ENCODE measurements at places on chromosomes 5 and 9.

GRCh38 chr5:1097381-1097987 is 14.4 kb downstream of the SLC12A7 start:
- DNase-seq: no peak

DNA sequence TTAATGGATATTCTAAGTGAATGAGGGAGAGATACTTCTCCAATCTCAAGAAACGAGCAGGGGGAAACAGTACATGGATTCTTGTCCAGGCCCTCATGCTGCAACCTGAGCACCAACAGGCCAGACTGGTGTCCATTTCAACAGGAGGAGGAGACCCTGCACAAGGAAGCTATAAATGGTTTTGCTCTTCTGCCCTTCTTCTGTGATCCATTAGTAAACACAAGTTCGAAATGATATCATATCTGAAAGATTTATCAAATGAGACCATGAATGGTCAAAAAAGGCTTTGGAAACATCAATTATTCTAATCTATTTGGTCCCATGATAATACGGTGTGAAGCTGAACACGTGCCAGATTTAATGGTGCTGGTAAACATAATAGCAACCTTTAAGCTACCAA is 109.8 kb downstream of the NR6A1 start:
- DNase-seq: no peak

- DNase-seq: no peak
Observed at GRCh38 chr5:180259260-180259611, 32.6 kb downstream of the MAPK9 start.

- no peak for DNase-seq
Observed at GRCh38 chr5:163293836-163294235, 143.6 kb upstream of the CCNG1 start.

DNA sequence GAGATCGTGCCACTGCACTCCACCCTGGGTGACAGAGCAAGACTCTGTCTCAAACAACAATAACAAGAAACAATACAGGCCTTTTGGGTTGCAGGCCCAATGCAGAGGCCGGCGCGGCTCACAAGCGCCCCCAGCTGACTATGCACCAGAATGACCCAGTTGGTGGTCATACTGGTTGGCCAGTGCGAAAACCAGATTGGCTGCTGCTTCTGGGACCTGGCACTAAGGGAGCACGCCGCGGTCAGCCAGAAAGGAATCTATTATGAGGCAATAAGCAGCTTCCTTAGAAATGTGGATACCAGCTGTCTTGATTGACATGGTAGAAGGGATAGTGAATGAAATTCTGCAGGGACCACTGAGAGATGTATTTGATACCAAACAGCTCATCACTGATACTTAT is 35.0 kb downstream of the RANBP17 start:
- no peak for DNase-seq

DNA sequence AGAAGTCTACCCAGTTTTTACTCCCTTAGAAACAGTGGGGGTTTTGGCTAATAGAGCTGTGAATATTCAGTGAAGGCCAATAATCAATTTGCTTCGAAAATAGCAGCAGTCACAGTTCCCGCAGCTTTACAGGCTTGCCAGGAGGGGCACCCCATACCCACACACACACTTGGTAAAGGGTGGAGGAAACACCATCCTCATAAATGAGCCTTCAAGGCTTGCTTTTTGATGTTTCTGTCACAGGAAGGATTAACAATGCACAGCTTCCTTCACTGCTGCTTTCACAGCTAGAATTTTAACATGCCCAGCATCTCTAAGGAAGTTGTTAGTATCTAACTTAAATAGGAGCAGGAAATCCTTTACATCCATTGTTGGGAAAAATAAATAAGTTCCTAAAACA is 1247.5 kb upstream of the C9orf72 start:
- DNase-seq: no peak

GRCh38 chr9:105118636-105119035 is 125.8 kb upstream of the SLC44A1 start:
- DNase-seq: no peak

DNA sequence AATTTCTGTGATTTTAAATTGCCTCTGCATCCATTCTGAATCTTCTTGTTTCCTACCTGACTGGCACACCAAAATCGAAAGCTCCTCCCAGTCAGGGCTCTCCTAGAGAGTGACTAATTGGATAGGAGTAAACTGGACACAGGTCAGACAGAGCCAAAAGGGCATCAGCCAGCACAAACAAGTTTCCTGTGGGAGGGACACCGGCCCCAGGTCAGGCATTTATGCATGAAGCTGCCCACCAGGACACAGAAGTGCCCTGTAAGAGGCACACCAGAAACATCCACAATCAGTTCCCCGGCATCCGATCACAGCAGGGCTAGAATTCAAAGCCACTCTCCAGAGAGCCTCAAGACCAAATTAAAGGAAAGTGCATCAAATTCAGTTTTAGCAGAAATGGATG is 78.4 kb downstream of the SFXN1 start:
- no peak for DNase-seq

- DNase-seq: no peak
Observed at GRCh38 chr5:97454015-97454414, 271.0 kb upstream of the RIOK2 start.

- no peak for DNase-seq
Observed at GRCh38 chr9:131333771-131334628, 44.5 kb downstream of the PLPP7 start.

DNA sequence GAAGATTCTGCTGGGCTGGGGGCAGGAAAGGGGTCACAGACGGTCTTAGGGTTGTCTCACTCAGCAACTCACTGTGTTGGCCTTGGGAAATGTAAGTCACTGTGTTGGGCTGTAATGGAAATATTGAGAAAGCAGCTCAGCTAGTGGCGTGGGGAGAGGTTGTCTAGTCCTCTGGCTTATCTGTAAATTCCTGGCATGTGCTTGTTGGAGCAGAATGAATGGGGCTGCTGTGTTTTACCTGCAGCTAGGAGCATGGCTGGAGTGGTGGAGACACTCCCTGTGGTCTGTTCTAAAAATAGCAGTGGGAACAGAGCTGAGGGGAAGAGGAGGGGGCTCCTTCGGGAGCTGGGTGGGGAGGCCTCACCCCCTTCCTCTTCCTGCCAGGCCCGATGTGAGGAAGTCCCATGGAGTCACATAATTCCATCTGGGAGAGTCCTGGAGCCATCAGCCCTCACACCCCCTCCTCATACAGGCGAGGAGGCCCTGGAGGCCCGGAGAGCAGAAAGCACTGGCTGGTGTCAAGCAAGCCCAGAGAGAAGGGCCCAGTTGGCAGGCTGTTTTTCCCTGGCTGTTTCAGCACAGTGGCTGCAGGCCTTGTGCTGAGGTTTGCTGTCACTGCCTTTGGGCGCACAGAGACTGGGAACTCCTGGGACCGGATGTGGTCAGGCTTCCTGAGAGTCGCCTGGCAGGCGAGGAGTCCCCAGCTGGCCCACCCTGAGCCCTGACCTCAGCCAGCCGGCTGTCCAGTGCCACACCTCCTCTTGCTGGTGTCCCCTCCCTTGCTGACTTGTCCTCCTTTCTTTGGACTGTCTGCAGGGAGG is 84.9 kb downstream of the RGS3 start:
- no peak for DNase-seq

DNA sequence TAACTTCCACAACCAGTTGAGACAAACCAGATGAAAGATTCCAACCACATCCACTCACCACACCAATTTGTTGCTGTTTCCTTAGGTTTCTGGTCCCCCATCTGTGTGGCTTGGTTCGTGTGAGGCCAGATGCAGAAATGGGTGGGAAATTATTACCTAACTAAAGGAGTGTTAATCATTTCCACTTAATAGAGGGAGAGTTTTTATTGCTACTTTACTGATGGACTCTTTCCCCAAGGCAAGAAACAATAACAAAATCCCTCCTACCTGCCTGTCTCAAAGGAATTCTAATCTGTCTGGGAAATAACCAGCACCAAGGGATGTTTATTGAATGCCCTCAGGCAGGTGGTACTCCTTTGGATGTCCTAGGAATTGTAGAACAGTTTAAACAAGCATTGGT is 76.3 kb downstream of the TMEM167A start:
- DNase-seq: no peak

- DNase-seq: peak; percentile 22
Observed at GRCh38 chr5:151082282-151082902, 1.6 kb upstream of the TNIP1 start.

DNA sequence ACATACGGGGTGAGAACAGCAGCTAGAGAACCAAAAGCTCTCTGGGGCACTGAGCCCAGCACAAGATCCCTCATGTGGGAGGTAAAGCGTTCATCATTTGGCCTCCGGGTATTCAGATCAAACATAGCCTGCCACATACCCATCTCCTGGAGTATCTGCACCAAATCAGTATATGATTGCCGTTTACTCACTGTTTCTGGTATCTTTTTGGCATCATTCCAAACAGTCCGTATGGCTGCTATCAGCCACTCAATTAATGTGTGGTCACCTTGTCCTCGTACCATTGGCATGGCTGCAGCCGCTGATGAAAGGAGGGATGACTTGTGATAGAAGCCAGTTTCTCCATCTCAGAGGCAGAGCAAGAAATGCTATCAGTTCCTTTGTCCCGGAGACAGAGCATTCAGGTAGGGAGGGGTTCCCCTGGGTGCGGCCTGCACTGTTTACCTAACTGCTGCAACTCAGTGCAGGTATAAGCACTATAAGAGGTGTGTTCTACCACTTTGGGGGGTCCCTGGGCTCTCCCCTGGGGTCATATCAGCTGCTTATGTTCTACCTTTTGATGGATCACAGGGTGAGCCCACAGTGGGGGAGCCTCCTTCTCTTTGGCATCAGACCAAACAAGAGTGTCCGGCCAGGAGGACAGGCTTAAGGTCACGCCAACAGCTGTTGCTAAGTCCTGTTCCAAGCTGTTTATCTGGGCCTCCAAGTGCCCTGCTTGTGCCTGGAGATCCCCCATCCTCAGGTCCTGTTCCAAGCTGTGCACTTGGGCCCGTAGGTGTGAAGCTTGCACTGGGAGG is 9.4 kb downstream of the DMAC1 start:
- DNase-seq: no peak

GRCh38 chr5:75601996-75602395 is 9.3 kb upstream of the ANKDD1B start:
- DNase-seq: no peak

GRCh38 chr5:180045889-180046499 is 25.6 kb downstream of the RNF130 start:
- DNase-seq: no peak

DNA sequence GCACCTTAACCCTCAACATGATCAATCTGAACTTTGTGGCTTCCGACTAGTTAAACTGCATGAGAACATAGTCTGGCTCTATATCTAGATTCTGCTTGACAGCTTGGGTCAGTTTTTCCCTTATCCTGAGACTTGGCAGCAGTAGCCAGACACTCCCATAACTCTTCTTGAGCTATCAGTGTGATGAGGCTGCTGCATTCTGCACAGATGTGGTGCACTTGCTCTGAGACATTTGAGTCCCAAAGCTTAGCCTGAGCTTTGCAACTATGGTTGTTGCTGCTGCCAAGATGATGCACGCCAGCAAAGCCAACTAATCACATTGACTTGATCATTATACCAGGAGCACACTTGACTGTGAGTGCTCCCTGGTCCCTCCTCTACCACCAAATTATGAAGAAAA is 36.2 kb downstream of the MOCS2 start:
- DNase-seq: no peak

DNA sequence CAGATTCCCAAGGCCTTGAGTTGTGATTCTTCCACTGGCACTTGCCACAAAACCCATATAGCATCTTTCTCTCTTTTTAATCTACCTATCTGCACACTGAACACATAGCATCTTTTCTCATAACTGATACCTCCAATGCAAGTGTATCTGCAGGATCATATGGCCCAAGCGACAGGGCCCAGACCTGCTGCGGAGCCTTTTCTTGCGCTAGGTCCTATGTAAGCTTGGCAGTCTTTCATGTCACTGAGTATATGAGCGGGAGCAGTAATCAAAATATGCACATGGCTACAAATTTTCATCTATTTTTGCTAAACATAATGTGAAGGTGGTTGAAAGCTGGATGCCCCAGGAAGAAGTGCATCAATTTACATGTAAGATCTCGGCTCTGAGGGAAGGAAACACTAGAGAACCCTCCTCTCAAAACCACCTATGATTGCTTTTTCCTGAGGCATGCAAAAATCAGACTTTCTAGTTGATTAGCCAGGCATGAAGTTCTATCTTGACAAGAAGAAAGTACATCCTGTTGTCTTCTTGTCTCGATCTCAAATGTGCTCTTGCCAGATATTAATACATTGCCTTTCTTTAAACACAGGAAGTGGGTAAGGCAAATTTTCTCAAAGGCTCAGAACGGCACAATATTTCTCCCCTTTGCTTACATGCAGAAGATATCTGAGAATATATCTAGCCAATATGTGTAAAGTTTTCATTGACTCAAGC is 26.9 kb upstream of the CEMIP2 start:
- DNase-seq: no peak

GRCh38 chr9:80691229-80691628 is 998.1 kb downstream of the TLE1 start:
- no peak for DNase-seq

DNA sequence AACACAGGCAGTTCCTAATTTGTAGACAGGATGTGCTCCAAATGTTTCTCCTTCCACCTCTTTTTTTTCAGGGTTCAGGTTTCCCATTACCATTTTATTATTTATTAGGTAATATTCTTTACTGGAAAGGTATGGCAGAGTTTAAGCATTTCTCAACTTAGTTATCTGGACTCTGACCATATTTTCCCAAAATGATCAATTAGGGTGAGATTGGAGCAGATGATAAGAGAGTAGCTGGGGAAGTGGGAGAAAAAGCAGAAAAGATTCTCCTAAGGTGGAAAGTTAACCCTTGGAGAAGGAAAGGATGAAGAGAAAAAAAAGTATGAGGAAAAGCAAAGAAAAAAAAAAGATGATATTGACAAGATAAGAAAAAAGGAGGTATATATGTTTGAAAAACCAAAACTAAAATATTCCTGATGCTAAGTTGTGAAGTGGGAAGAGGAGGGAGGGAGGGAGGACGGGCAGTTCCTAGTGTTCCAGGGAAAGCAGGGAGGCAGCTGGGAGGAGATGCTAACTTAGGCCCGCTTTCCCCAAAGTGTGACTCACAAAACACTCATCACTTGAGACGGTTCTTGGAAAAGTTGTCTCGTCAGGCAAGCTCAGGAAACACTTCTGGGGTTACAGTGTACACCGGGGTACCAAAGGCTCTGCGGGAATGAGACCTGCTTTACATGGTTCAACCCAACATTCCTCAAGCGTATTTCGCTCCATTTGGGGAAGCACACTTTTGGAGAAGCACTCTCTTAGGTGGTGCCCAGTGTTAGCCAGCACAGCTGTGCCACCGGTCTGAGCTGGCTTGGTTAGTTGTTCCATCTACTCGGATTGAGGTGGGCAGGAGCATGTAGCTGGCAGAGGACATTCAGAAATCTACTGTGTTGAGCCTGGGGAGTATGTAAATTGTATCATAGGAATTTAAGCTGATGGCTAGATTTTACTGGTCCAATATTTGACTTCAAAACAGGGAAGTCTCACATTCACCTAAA is 35.1 kb downstream of the B4GALT1 start:
- no peak for DNase-seq

DNA sequence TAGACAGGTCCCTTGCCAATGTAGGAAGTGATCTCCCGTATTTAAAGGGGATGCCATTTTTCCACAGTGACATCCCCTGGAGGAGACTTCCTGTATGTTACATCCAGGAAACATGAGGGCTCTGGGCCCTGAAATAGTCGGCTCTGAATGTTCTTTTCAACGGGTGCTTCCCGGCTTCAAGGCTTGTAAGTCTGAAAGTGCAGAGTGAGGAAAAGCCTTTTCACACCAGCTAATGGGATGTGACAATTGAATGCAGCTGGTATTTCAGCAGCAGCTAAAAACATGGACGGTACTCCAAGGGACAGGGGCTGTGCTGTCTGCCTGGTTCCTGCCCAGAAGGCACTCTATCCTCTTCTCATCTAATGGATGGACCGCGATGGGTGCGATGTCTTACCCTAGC is 1.4 kb downstream of the IL9 start:
- no peak for DNase-seq

GRCh38 chr5:61412361-61412760 is 80.3 kb downstream of the ZSWIM6 start:
- DNase-seq: no peak
